Neural crest cell (in vitro differentiated cells): ENCODE measurements at places on chromosomes 16 and 17. TPM values are rescaled to one million over a fixed set of nuclear protein-coding genes. Genes with fewer than 3 reads are reported as not detected.

Gene NRN1L
- total RNA-seq: 1.0 TPM in 1 of 2 replicates, not detected in the other

Gene MT4
- not detected in 2 replicates for total RNA-seq

Gene KCNH4
- total RNA-seq: 0.05 and 0.14 TPM in 2 replicates

Gene DNAH2
- total RNA-seq: 0.16 and 0.27 TPM in 2 replicates

Gene CA5A
- not detected in 2 replicates for total RNA-seq

Gene ST6GALNAC1
- not detected in 2 replicates for total RNA-seq

Gene TBC1D3G
- total RNA-seq: not detected in 2 replicates

Gene OTOP2
- total RNA-seq: not detected in 2 replicates
